ENCODE measurements at places on chromosomes 2 and 18. TPM values are rescaled to one million over a fixed set of nuclear protein-coding genes. Genes with fewer than 3 reads are reported as not detected.

CD8A gene
- 2.0 TPM for total RNA-seq

RIT2 gene
- total RNA-seq = not detected

GCG gene
- total RNA-seq = 129 TPM

IL36G gene
- total RNA-seq = not detected

DNAH6 gene
- total RNA-seq = 2.6 TPM

ANO7 gene
- total RNA-seq = 0.99 TPM

CPO gene
- total RNA-seq = not detected

Measured in body of pancreas (tissue), 4 donors.